Muscle of arm (tissue), 14 donors: ENCODE measurements at places on chromosomes 4 and X.

DNA sequence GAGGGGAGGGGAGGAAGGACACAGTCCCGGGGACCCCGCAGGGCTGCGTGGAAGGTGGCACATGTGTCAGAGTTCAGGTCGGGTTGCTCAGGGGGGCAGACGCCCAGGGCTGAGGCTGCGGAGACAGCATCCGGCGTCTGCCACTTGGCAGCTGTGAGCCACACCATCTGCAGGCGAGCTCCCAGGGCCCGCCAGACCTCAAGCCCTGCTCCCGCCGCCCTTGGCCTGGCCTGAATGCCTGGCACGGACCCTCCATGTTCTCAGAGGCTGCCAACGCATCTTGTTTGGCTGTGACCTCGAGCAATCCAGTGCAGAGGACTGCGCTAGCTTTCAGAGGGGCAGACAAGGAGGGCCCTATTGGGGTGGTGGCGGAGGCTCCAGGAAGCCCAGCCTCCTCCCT lies 5.1 kb downstream of the BGN start:
- DNase-seq = no peak

DNA sequence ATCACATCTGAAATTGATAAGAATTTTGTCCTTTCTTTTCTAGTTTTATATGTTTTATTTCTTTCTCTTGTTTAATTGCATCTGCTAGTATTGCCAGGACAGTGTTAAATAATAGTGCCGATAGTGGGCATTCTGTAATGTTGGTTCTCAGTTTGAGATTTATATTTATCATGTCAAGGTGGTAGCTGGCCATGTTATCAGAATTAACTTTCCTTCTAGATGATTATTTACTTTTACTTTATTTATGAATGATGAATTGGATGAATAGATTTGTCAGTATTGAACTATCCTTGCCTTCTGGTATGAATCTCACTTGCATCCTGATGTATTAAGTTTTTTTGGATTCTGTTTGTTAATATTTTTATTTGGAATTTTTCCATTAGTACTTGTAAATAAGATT lies 42.7 kb downstream of the METAP1 start:
- no peak for DNase-seq

- DNase-seq = no peak
Measured at GRCh38 chrX:3141031-3141430, 99.8 kb downstream of the ARSF start.

DNA sequence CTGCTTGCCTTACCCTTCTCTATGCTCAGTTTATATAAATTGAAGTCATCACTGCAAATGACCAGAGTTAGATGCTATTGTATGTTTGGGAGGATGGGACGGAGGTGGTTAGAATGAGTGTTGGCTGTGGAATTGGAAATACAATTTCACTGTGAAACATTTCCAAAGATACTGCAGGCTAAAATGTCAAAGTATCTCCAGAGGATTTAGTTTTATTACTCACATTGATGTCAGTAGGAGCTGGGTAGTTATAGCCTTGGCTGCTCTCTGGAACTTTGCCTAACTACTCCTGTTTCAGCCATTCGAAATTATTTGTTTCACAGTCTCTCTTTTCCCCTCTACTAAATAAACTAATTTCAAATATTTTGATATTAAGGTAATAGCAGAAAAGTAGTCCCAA lies 92.6 kb upstream of the PPP3CA start:
- DNase-seq = no peak

DNA sequence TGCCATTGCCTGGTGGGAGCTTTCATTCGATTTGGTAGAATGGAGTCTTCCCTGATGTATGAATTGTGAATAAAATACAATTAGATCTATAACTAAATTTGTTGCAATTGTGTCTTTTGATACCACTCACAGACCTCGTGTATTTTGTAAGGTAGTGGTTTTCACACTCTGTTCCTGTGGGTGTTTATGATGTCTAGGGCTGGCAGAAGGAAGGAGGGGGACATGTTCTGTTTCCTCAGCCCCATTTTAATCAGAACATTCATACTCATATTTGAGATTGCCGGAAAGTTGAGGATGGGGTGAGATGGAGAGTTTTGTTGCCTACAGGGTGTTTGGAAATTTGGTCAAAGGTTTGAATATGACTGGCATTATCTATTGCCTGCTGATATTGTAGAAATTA lies 42.9 kb downstream of the PTTG2 start:
- no peak for DNase-seq

DNA sequence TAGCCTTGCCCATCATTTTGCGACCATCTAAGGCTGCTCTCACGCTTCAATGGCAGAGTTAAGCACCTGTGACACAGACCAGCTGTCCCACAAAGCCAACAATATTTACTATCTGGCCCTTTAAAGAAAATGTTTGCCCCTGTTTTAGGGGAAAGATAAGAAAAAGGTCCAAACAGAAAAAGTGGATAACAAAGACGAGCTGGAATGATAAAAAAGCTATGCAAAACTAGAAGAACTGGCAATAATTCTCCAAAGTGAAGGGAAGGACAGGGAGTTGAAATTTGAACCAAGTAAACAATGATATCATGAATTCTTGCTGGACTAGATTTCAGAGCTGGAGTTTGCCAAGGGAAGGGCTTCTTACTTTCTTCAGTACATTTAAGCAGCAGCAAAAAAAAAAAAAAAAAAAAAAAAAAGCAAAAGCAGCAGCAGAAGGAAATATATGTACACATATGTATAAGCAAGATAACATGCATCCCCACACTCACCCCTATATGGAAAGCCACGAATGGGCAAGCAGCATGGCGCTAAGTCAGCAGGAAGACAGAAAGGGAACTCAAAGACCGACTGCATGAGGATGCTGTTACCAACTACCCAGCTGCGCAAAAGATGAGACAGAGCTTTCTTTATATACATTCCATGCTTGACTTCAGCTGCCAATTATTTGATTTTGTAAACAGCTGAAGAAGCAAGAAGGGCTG lies 12.5 kb downstream of the TRAPPC2 start:
- DNase-seq = peak; percentile 53

- DNase-seq = no peak
Measured at GRCh38 chr4:40822420-40823166, 72.8 kb downstream of the NSUN7 start.

- DNase-seq = no peak
Measured at GRCh38 chr4:150699599-150699998, 117.6 kb downstream of the MAB21L2 start.

DNA sequence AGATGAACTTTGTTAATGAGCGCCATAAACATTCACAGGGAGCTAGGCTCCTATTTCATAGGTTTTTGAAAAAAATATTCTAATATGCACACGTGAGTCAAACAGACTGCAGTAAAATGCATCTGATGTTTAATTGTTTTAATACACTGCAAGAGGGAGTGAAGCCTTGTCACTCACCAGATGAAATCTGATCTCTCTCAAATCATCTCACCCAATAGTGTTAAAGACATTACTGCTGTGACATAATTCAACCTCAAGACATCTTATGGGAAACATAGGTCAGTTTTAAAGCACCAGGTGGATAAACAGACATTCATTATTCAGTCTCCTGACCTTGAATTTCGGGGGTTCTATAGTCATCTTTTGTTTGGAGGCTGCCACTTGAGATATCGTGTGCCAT lies 148.3 kb downstream of the MAML3 start:
- DNase-seq = no peak

- no peak for DNase-seq
Measured at GRCh38 chr4:71558248-71558647, 219.4 kb downstream of the SLC4A4 start.

GRCh38 chrX:19343085-19343534 lies 617 bp upstream of the PDHA1 start:
- DNase-seq = no peak

DNA sequence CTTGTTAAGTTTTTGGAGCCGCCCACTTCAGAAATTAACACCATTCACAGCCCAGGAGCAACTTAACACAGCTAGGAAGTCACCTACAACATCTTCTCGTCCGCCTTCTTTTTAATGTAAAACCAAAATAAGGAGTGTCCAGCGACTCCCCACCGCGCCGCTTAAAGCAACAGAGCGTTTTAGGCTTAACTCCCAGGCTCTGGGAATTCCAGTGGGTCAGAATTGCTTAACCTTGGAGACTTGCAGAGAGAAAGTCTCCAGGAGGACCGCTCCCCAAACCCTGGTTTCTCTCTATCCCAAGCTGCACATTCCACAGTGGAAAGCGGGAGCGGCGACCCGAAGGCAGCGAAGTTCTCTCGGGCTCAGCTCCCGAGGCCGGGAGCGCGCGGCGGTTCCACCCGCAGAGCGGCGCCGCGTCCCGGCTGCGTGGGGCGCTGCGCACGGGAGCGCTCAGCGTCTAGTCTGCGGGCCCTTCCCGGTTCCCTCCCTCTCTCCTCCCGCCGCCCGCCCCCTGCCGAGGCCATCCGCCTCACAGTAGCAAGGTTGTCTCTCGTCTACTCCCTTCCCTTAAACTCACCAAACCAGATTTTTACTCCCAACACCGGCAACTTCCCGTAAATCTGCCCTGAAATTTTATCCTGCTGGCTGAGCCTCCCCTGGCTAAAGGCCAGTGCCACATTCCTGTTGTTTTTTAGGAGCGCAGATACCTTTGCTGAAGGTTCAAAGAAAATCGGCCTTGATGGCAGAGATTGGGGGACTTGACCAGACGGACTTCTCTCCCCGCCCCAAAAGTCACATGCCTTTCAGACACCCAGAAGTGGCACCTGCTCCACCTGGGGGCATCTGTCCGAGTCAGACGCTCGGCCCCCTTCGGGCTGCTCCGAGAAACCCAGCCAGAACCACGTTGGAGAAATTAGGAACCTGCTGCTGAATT lies at the start of gene RBM47:
TSS of gene RBM47 (minus strand) at position 464 of the 934 bp plus-strand sequence. CDS start 190,971 bp downstream, outside the sequence.
- DNase-seq = peak; percentile 41

- no peak for DNase-seq
Measured at GRCh38 chr4:4838051-4838935, 21.2 kb upstream of the MSX1 start.

DNA sequence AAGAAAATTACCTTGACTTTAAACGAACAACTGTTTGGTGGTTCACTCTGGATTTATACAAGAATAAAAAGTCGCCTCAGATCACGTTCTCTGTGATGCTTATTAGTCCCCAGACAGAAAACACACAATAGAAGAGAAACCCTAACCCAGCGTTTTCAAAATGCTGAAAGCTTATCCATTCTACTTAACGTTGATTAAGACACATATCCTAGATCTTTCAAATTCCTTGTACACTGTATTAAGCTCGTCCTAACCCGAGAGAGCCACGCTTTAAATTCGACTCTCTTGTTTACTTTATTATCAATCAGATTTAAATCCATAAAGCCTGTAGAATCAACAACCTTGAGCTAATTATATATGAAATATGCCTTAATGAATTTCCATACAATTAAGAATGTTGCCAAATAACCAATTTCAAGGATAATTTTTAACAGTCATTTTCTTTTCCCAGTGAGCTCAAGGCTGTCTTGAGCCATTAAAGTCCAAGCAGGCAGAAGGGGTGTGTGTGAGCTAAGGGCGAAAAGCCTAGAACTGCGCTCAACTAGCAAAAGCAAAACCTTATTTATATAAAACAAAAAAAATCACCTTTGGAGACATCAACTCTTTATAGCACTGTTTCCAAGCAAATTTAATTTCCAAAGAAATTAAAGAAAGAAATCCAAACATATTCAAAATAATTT lies 981 bp upstream of the PITX2 start:
- no peak for DNase-seq

- no peak for DNase-seq
Measured at GRCh38 chr4:150106886-150107285, 28.6 kb downstream of the DCLK2 start.

DNA sequence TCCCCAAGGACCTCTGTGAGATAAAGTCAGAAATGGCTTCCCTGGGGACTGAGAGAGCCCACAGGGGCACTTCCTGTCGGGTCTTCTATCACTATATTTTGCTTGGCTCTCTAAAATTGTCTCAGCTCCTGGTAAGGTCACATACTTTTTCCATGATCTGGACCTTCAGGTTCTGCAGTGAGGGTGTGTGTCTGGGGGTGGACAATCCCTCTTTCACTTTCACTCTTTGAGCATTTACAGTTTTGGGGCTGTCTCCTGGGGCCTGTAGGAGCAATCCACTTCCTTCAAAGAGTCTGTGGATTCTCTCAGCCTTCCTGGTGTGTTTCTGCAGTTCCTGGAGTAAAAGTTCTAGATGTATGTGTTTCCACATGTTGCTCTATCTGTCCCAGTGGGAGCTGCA lies 335.7 kb downstream of the FSTL5 start:
- no peak for DNase-seq

- DNase-seq = no peak
Measured at GRCh38 chrX:34521563-34521962, 135.5 kb downstream of the TMEM47 start.

- no peak for DNase-seq
Measured at GRCh38 chr4:160928482-160928881, 1235.3 kb downstream of the FSTL5 start.

GRCh38 chr4:55178226-55179005 lies 53.0 kb upstream of the KDR start:
- no peak for DNase-seq
